Regular cardiac myocyte (primary cell): ENCODE measurements at places on chromosomes 1 and 21. TPM values are rescaled to one million over a fixed set of nuclear protein-coding genes. Genes with fewer than 3 reads are reported as not detected.

The S100A9 gene
- not detected in 2 replicates for total RNA-seq

The PCAT6 gene
- total RNA-seq, result 0.56 TPM in 1 of 2 replicates, not detected in the other

The HMGN1 gene
- total RNA-seq, result 169 and 252 TPM in 2 replicates

The IVL gene
- total RNA-seq, result not detected in 2 replicates

The SPATA45 gene
- total RNA-seq, result 1.1 TPM in 1 of 2 replicates, not detected in the other

The KRTAP22-2 gene
- total RNA-seq, result not detected in 2 replicates

The SYPL2 gene
- 0.19 and 0.56 TPM in 2 replicates for total RNA-seq

The KIRREL1 gene
- total RNA-seq, result 92.4 and 146 TPM in 2 replicates

The TSPAN1 gene
- total RNA-seq, result 0.56 and 0.58 TPM in 2 replicates

The RGS18 gene
- not detected in 2 replicates for total RNA-seq

The KRTAP24-1 gene
- not detected in 2 replicates for total RNA-seq

The HAO2 gene
- not detected in 2 replicates for total RNA-seq

The FMOD gene
- total RNA-seq, result 1.2 and 6.5 TPM in 2 replicates

The OSCP1 gene
- 7.1 and 14.7 TPM in 2 replicates for total RNA-seq

The PLA2G2F gene
- not detected in 2 replicates for total RNA-seq

The CHRM3 gene
- under 0.01 TPM in 2 replicates for total RNA-seq

The YY1AP1 gene
- total RNA-seq, result 53.5 and 67.9 TPM in 2 replicates

The CAPZB gene
- 122 and 145 TPM in 2 replicates for total RNA-seq

The KCNJ9 gene
- under 0.01 TPM in 1 of 2 replicates, not detected in the other for total RNA-seq

The IBA57 gene
- total RNA-seq, result 2.3 and 4.0 TPM in 2 replicates

The CEP170 gene
- 114 and 212 TPM in 2 replicates for total RNA-seq

The KRTAP19-3 gene
- not detected in 2 replicates for total RNA-seq

The PSRC1 gene
- total RNA-seq, result 3.4 and 15.9 TPM in 2 replicates

The PRRX1 gene
- 101 and 189 TPM in 2 replicates for total RNA-seq

The CCDC181 gene
- 0.77 and 1.7 TPM in 2 replicates for total RNA-seq

The NBPF6 gene
- not detected in 2 replicates for total RNA-seq

The ZNF593OS gene
- 0.28 TPM in 1 of 2 replicates, not detected in the other for total RNA-seq

The C1orf87 gene
- total RNA-seq, result not detected in 2 replicates

The TRIM45 gene
- total RNA-seq, result 3.3 and 3.4 TPM in 2 replicates

The NUP210L gene
- total RNA-seq, result under 0.01 and 0.28 TPM in 2 replicates

The ANGPTL3 gene
- not detected in 2 replicates for total RNA-seq

The AMY1A gene
- total RNA-seq, result not detected in 2 replicates

The IL24 gene
- total RNA-seq, result 1.7 and 3.7 TPM in 2 replicates

The GNG12 gene
- total RNA-seq, result 214 and 234 TPM in 2 replicates

The C8A gene
- not detected in 2 replicates for total RNA-seq

The AVPR1B gene
- total RNA-seq, result not detected in 2 replicates

The ARHGEF16 gene
- 0.28 and 0.38 TPM in 2 replicates for total RNA-seq

The RAB42 gene
- 0.58 and 2.0 TPM in 2 replicates for total RNA-seq

The TMEM240 gene
- total RNA-seq, result 1.5 and 3.7 TPM in 2 replicates

The TMIGD3 gene
- total RNA-seq, result not detected in 2 replicates

The PGLYRP4 gene
- total RNA-seq, result not detected in 2 replicates

The CFHR1 gene
- total RNA-seq, result 0.19 and 0.56 TPM in 2 replicates

The C1QC gene
- total RNA-seq, result not detected in 2 replicates

The PTPRF gene
- 66.5 and 131 TPM in 2 replicates for total RNA-seq

The KRTAP11-1 gene
- not detected in 2 replicates for total RNA-seq

The DIO1 gene
- not detected in 2 replicates for total RNA-seq

The TIAM1 gene
- 7.3 and 10.4 TPM in 2 replicates for total RNA-seq

The OR2AK2 gene
- 0.28 TPM in 1 of 2 replicates, not detected in the other for total RNA-seq

The FAM43B gene
- total RNA-seq, result 0.28 TPM in 1 of 2 replicates, not detected in the other

The ADCY10 gene
- total RNA-seq, result 0.19 and 0.56 TPM in 2 replicates

The HMGCS2 gene
- not detected in 2 replicates for total RNA-seq

The LORICRIN gene
- not detected in 2 replicates for total RNA-seq

The SZT2 gene
- 19.9 and 20.6 TPM in 2 replicates for total RNA-seq

The COG2 gene
- 16.3 and 20.3 TPM in 2 replicates for total RNA-seq

The SLC45A1 gene
- 1.2 and 1.4 TPM in 2 replicates for total RNA-seq

The NCF2 gene
- total RNA-seq, result 0.19 and 0.56 TPM in 2 replicates

The OR2T2 gene
- not detected in 2 replicates for total RNA-seq
